Activated CD4-positive, alpha-beta T cell treated with anti-CD3 and anti-CD28 coated beads, Interleukin-2, amount 50 U/mL, for 1 hour (primary cell): ENCODE measurements at places on chromosomes 13 and 19.

DNA sequence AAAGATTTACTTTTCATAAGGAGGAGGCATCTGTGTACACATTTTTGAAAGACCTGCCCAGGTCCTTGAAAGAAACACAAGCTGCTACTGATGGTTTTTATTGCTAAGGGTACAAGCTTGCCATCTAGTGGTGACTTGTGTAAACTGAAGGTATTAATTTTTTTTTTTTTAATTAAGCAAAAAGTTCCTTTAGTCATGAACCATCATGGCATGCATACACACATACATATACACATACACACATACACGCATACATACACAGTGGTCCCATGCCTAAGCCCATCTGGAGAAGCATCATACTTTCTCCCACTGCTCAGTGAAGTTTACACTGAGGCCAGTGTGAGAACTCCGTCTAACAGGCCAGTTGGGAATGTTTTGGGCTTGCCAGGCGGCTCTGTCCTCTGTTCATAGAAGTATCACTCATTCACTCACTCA is 312.5 kb downstream of the DCLK1 start:
- no peak for DNase-seq

- no peak for DNase-seq
These were observed 637 bp upstream of the PDS5B start for GRCh38 chr13:32585550-32586079.

DNA sequence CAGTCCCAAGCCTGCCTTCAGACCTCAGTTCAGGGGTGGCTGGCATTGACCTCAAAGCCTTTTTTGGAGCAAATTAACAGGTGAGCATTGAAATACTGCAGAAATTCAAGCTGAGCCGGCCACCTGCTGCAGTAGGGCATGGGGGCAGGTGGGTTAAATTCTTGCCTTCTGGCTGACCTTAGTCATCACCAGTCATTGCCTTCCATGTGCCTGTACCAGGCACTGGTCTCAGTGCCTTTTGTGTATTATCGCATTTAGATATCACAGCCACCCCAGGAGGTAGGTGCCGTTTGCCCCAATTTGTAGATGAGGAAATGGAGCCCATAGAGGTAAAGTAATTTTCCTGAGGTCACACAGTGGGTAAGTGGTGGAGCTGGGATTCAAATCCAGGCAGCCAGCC is 7.2 kb downstream of the PPP1R37 start:
- no peak for DNase-seq

GRCh38 chr19:38378866-38379265 is 4.5 kb downstream of the PSMD8 start:
- no peak for DNase-seq

DNA sequence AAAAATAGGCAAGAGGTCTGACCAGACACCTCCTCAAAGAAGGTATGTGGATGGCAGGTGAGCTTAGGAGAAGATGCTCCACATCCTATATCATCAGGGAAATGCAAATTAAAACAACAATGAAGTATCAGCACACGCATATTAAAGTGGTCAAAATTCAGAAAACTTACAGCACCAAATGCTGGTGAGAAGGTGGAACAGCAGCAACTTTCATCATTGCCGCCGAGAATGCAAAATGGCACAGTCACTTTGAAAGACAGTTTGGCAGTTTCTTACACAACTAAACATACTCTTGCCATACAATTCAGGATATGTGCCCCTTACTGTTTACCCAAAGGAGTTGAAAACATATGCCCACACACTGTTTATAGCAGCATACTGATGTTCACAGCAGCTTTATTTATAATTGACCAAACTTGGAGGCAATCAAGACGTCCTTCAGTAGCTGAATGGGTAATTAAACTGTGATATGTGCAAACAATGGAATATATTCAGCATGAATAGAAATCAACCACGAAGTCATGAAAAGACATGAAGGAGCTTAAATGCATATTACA is 22.5 kb downstream of the OR10H4 start:
- DNase-seq, result no peak

DNA sequence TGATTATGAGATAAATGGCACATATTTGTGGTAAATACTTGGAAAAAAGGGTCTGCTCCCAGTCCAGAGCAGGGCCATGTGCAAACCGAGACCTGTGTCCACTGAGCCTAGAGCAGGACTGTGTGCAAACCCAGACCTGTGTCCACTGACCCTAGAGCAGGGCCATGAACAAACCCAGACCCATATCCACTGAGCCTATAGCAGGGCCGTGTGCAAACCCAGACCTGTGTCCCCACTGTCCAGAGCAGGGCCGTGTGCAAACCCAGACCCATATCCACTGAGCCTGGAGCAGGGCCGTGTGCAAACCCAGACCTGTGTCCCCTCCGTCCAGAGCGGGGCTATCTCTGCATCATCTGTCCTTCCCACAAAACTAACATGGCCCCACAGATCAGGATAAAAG is 136.0 kb downstream of the ATP11A start:
- DNase-seq, result no peak

GRCh38 chr13:20997301-20998161 is 63.9 kb downstream of the LATS2 start:
- DNase-seq, result no peak

GRCh38 chr19:27679399-27679798 is 1533.6 kb downstream of the UQCRFS1 start:
- DNase-seq, result no peak

- DNase-seq, result no peak
These were observed 804.6 kb downstream of the SLITRK6 start for GRCh38 chr13:84994582-84994981.

DNA sequence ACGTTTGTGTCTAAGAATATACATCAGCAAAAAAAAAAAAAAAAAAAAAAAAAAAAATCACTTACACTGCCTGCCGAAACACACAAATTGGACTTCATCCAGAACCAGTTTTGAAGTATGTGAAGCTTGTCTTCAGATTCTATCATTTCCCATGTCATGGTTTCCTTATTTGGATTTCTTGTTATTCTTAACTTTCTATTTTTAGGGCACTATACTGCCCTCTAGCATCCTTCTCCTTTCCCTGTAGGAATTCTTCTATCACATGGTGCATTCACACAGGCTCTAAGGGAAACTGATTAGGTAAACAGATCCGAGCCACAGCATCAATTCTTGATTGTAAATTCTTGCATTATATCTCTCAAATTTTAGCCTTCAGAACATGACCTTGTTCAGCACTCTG is 1507.5 kb downstream of the OLFM4 start:
- DNase-seq, result no peak

DNA sequence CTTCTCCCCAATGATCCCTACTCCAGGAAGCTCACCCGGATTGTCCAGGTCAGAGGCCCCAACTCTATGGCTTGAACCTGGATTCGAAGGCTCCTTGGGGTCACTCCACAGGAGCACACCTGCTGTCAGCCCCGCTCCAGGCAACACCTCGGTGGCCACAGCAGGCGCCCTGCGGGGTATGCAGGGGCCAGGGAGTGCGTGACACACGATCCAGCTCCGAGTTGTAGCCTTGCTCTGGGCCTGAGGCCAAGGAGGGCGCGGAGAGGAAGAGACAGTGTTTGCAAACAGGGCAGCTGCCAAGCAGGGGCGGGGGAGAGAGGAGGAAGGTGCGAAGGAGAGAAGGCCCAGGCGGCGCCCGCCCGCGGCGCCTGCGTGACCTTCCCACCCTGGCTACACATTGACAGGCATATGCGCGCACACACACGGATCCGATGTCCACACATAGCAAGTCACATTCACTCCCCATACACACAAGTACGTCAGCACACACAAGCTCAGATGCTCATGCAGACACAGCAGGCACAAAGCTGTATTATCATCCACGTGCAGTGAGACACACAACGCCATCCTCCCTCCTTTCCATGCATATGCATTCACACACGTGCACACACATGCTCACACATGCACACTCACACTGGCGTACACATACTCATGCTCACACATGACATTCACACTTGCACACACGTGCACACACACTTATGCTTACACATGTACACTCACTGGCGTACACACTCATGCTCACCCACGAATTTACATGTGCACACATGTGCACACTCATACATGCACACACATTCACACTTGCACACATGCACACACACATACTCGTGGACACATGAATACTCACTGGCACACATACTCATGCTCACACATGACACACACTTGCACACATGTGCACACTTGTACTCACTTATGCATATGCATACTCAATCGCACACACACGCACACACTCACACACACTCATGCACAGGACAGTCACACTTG is 10.4 kb downstream of the SBK2 start:
- DNase-seq, result no peak

GRCh38 chr13:33174931-33175330 is 110.6 kb downstream of the STARD13 start:
- no peak for DNase-seq

DNA sequence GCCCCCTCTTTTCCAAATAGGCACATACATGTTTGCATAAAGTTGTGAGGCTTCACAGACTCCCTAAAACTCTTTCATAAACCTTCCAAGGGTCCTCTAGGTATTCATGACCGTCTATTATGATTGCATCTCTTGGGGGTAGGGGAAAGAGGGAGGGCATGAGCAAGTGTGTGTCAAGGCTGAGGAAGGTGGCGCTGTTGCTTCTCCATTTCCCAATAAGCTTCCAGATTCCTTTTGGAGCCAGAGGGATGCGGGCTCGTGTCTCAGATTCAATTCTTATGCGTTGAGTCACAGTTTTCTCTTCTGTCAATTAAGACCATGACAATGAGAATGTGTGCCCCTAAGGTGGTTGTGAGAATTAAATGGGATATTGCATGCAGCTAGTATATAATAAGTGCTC is 51.0 kb upstream of the CYP2A7 start:
- DNase-seq, result no peak

- DNase-seq, result no peak
These were observed 194.7 kb downstream of the B3GLCT start for GRCh38 chr13:31394506-31394905.

DNA sequence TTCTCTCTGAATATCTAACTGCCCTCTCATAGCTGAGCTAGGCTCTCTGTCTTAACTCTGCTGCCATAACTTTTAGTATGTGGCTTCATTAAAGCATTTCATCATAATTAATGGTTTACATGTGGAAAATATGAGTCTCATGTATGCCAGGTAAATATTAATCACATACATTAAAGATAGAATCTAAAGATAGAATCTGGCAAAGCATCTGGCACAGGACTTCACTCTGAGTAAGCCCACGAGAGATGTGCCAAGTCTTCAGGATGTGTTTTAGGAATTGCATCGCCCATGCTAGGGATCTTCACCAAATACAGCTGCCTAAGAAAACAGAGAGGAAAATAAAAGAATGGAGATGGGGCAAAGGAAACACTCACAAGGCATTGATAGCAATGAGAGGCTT is 285.8 kb downstream of the DIAPH3 start:
- no peak for DNase-seq

GRCh38 chr13:31947105-31947504 is 84.5 kb upstream of the FRY start:
- DNase-seq, result no peak

DNA sequence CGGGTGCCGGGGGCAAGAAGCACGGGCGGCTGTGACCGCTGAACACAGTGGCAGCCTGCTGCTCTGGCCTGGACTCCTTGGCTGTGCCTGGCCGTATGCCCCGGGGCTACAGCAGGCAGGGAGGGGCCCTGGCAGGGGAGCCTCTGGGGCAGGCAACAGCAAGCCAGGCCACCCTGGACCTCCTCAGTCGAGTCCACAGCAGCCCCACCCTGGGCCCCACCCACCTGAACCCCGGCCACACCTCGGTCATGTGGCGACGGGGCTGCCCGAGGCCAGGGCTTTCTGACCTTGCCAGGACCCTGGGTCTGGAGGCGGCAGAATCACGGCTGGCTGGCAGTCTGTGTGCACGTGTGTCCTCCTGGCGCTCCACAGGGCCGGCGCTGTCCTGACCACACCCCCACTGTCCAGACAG is 8.7 kb downstream of the CILP2 start:
- DNase-seq, result no peak

DNA sequence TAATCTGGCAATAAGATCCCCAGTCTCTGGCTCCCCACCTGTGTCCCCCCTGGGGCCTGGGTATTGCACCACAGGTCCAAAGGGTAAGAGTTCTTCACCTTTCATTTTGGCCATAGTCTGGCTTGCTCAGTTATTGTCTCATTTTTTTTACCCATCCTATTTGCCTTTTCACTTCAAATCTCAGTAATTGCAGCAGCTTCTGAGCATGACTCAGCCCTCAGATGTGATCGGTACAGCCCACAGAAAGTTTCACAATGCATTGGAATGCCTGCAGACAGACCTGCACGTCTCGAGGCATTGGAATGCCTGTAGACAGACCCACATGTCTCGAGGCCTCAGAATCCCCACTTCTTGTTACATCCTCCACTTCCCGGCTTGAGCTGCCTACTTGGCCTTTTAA is 173.6 kb downstream of the NUFIP1 start:
- no peak for DNase-seq

DNA sequence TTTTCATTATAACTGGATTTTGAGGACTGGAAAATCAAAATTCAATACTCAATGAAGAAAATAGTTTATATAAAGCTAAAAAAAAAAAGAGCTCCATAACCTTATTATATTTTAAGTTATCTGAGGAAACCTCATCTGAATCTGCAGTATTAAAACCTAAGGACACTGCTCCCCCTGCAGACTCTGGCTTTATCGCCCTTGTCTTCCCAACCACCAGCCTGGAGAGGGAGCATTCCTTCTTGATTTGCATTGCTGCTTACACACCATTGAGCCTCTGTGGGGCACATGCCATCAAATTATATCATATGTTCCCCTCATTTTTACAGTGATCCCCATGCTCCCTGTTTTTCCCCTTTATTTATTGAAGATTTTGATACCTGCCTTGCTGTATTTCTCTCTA is 871.4 kb upstream of the GPC6 start:
- DNase-seq, result no peak

DNA sequence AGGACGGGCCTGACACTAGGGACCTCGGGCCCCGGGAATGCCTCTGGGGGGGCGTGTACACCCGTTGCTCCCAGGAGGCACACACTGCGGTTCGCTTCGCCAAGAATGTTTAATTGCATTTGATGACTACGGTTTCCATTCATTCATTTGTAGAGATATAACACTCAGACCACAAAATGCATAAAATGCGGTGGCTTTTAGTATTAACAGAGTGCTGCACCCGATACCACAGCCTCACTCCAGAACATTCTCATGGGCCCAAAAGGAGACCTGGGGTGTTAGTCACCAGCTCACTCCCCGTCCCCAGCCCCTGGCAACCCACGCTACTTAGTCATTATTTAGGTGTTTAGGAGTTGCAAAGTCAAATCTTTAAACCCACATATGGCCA is 21.8 kb downstream of the HCN2 start:
- DNase-seq, result peak; percentile 36

DNA sequence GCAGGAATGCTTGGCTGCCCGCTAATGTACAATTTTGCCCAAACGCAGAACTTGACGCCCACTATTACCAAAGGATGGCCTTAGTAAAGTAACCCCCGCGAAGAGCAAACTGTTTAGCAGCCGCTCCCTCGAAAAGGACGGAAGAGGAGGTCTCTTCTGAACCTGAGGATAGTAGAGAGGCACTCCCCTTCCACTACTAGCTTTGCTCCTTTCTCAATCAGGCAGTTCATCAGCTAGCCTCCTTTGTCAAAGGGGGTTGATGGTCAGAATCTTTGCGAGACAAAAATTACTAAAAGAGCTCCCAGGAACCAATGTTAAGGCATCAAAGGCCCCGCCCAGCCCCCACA is 534 bp downstream of the CAB39L start:
- DNase-seq, result no peak

GRCh38 chr13:50722440-50723125 is 120.9 kb downstream of the DLEU7 start:
- DNase-seq, result no peak
